ENCODE measurements at places on chromosomes 12 and 14. TPM values are rescaled to one million over a fixed set of nuclear protein-coding genes. Genes with fewer than 3 reads are reported as not detected.

The ATP5F1B gene
- total RNA-seq, result 154 TPM

The ACOT4 gene
- total RNA-seq, result 4.3 TPM

The NXPH4 gene
- not detected for total RNA-seq

The TAS2R42 gene
- total RNA-seq, result 2.4 TPM

Measured in umbilical cord (tissue), 2 donors.